ENCODE measurements at places on chromosomes 16 and 17.

DNA sequence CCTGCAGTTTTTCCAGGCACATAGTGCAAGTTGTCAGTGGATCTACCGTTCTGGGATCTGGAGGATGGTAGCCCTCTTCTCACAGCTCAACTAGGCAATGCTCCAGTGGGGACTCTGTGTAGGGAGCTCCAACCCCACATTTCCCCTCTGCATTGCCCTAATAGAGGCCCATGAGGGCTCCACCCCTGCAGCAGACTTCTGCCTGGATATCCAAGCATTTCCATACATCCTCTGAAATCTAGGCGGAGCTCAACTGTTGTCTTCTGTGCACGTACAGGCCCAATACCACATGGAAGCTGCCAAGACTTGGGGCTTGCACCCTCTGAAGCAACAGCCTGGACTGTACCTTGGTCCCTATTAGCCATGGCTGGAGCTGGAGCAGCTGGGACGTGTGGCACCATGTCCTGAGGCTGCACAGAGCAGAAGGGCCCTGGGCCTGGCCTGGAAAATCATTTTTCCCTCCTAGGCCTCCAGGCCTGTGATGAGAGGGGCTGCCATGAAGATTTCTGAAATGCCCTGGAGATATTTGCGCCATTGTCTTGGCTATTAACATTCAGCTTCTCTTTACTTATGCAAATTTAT, 10.9 kb upstream of the MILR1 start:
- DNase-seq, result no peak

DNA sequence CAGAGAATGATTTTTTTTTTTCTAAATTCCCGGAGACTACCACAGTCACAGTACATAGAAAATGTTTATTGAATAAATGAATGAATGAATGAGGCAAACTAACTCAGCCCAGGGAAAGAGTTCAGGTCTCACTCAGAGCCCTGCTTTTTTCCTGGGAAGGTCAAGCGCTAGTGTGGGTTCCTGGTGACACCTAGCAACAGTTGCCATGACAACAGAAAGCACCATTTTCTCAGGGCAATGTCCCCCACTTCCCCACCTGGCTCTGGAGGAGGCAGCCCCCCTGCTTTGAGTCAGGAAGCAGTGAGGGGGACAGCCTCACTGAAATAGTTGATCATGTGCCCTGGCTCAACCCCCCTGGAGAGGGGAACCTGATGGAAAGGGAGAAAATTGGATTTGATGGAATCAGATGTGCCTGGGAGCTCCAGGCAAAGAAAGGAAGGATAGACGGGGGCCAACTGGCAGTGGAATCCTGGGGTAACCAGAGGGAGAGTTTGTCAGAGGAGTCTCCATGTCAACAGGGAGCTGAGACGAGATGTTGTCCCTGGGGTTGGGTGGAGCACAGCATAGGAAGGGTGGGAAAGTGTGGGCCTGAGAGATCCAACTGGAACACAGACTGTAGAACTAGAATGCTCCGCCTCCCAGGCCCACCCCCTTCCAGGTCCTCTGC, 242.2 kb upstream of the CCL2 start:
- DNase-seq, result no peak

DNA sequence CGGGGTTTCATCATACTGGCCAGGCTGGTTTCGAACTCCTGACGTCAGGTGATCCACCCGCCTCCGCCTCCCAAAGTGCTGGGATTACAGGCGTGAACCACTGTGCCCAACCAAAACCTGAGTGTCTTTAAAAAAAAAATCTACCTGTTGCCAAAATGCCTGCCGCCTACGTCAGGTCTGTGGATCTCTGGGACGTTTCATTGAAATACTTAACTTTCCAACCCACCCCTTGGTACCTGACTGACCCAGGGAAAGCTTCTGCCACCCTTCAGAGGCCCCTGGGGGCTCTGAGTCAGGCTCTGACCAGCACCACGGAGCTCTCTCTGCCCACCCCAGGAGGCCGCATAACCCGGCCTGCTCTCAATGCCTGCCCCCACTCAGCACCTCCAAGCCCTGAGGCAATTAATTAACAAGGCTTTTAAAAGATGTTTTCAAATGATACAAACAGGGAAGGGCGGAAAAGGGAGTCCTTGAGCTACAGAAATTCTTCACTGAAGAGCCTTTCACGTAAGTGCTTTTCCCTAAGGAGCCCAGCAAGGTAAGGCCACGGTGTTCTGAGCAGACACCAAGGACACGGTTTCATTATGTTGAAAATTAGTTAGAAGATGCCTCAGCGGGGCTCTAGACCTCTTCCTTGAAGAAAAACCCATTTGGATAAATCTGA, 29.3 kb upstream of the GSG1L start:
- DNase-seq, result no peak

GRCh38 chr17:40073454-40074174, 10.8 kb downstream of the THRA start:
- DNase-seq, result no peak

DNA sequence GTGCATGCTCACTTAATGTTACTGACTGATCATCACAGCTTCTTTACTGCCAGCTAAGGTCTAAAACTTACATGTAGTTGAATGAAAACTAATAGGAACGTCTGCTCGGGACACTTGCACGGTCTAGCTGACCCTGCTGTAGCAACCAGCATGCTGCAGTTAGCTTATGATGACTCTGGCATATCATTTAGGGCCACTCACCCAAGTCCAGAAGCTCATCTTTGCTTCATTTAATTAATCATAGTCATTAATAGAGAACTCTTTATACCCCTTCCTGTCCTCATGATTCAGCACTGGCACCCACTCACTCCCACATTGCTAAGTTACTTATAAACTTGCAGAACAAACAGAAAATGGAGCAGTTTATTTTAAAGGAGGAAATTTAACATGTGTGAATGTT, 136.3 kb downstream of the NLK start:
- no peak for DNase-seq

GRCh38 chr17:1159431-1160180, 20.2 kb downstream of the ABR start:
- no peak for DNase-seq

DNA sequence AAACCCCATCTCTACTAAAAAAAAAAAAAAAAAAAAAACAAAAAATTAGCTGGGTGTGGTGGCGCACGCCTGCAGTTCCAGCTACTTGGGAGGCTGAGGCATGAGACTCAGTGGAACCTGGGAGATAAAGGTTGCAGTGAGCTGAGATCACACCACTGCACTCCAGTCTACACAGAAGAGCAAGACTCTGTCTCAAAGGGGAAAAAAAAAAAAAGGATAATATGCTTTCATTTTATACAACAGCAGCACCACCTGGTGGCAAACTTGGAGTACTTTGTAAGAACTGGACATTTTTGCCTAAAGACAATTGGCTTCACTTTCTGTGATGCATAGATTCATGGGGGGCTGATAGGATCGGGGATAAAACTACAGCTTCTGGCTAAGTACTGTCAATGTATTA, 8.5 kb downstream of the CHTF8 start:
- DNase-seq, result peak; percentile 62

DNA sequence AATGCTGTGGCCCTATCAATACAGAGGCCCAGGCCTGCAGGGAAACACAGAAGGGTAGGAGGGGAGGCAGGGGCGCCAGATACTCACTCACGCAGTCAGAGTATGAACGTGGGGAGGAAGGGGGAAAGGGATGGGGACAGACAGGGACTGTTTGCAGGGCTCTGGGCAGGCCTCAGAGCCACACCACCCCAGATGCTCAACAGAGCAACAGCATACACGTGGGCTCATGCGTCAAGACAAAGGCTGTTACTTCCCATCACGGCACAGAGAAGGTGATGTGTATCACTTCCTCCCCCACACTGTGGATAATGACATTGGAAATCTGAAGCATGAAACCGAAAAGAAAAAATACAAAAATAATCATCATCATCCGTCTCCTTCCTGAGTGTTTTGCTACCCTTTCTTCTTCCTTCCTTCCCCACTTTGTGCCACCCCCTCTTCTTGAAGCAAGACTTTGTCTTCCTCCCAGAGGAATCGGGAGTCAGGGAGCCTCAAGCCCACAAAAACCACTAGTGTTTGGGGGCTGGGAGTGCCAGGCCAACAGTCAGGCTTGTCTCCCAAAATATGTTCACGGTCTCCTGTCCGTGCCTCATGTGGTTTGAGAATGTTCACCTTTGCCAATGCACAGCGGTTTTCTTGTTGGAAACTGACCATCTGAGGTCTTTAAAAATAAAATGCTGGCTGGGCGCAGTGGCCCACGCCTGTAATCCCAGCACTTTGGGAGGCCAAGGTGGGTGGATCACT, 20.1 kb downstream of the SLC39A11 start:
- DNase-seq, result no peak

DNA sequence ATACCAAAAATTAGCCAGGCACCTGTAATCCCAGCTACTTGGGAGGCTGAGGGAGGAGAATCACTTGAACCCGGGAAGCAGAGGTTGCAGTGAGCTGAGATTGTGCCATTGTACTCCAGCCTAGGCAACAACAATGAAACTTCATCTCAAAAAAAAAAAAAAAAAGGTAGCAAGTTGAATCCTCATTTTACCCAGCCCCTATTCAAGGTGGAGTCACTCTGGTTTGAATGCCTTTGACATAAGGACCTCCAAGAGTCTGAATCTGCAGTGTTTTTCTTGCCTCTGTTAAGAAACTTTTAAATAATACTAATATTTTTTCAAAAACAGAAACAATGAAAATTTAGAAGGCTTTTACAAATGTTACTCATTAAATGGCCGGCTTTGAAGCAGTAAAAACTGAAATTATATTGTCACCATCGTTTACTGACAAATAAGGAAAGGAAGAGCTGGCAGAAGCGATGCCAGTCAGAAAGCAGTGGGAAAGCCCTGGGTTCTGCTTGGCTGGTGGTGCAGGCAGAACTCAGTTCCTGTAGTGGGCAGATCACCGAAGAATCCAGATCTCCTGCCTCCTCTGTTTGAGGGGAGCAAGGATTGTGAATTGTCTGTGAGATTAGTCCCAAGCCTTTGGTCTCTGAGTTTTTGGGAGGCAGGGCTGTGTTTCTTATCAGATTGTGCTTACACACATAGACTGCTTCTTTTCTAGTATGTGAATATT, 99.7 kb upstream of the HAS3 start:
- DNase-seq, result no peak

- no peak for DNase-seq
Measured at GRCh38 chr16:2244301-2244700, 7.1 kb downstream of the ECI1 start.

DNA sequence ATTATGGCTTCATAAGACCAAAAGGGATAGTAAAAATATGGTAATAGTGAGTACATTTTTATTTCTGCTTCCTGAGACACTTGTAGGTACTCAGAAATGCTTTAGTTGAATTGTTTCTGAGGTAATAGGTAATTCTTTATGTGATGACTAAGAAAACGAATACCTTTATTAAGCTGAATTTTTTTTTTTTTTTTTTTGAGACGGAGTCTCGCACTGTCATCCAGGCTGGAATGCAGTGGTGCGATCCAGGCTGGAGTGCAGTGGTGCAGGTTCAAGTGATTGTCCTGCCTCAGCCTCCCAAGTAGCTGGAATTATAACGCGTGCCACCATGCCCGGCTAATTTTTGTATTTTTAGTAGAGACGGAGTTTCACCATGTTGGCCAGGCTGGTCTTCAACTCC, 1.9 kb downstream of the RAD51C start:
- DNase-seq, result no peak

DNA sequence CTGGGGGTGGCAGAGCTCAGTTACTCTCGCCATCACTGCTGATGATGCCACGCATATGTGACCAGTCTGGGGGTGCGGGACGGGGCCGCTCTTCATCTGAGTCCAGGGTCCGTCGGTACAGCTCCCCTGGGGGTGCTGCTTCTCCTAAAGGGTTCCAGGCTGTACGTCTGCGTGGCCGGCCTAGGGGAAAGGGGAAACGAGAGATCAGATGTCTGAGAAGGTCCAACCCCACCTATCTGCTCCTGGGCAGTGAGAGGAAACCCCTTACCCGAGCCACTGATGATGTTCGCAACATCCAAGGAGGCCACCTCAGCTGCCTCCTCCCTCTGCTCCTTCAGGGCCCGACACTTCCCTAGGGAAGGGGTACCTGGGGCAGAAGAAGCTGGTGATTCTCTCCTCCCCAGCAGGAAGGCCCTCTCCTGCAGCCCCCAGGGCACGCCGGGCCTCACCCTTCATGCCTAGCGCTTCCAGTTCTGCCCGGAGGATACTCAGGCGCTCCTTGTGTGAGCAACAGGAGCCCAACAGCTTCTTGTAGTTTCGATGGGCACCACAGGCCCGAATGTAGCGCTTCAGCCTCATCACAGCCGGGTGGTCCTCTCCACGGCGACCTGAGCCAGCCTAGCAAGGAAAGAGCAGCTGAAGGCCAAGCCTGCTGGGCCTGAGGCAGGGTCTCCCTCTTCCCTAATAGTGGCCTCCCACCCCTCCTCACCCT, 2.1 kb downstream of the HIRIP3 start:
- no peak for DNase-seq

DNA sequence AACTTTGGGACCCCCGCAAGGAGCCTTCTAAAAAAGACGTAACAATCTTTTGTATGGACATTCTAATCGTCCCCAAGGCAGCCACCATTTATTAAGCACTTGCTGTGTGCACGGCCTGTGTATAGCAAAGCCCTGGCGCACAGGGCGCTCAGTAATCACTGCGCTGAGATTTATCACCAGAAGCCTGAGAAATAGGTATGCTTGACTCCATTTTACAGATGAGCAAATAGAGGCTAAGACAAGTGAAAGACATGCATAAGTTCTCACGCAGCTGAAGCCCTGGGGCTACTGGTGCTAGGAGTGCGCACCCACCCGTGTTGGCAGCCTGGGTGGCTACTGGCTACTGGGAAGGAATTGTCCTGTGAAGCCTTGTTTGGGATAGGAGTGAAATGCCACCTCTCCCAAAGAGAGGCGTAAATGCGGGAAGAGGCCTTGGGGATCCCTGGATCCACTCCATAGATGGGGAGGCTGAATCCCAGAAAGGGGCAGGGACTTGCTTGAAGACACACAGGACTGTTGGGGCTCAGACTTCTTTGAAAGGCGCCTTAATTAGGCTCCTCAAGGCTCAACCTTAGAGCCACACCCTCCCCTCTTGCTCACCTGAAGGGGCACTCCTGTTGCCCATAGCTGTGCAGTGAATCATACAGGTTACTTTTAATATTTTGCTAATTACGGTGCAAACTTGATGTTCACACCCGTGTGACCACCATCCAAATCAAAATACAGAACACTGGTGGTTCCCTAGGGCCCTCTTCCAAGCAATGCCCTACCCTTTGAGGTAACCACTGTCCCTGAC, 634 bp upstream of the NATD1 start:
- no peak for DNase-seq

- DNase-seq, result no peak
Measured at GRCh38 chr16:11481987-11482386, 104.7 kb downstream of the LITAF start.

DNA sequence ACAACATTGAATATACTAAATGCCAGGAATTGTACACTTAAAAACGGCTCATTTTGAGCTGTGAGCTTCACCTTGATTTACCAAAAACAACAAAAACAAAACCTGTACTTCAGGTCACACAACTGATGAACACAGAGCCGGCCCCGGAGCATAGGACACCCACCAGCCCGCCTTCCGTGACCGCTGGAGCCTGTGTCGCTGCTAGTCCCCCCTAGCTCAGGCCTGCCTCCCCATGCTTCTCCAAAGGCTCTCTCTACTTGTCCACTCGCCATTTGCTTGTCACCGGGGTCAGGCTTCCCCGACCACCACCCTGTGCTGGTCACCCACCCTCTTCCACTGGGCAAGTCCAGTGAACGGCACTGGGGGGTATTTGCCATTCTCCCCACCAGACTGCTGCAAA, 113.8 kb upstream of the TNRC6C start:
- no peak for DNase-seq
